NCI-H187 treated with DMSO at 0.1 percent for 48 hours (cell line): ENCODE measurements at places on chromosomes 5 and 9.

- DNase-seq: no peak
Measured at GRCh38 chr9:98159301-98159700, 33.1 kb downstream of the CORO2A start.

- no peak for DNase-seq
Measured at GRCh38 chr9:114694146-114694545, 12.2 kb upstream of the TEX48 start.

DNA sequence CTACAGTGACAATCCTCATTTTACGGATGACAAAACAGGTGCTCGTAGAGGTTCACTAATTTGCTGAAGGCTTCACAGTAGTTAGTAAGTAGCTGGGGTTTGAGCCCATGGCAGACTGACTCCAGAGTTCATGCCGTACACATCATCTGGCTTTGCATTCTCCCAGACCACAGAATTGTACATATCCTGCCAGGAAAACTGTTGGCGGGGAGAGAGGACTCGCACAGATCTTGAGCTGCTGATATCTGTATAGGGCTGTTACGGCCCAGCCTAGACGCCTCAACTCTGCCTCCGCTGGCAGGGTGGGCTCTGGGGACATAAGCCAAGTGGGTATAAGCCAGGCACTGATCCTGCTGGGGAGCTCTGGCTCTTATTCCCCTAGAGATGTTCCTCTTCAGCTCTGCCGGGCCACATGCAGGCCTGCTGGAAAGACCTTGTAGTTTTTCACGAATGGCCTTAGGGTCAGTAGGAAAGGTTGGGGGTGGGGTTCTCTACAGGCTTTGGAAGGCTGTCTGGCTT is 16.3 kb downstream of the LARP1 start:
- no peak for DNase-seq

- no peak for DNase-seq
Measured at GRCh38 chr9:13459071-13459470, 179.6 kb upstream of the MPDZ start.

GRCh38 chr9:116323571-116323970 is 170.0 kb downstream of the PAPPA start:
- DNase-seq: no peak
